NCI-H187 (cell line): ENCODE measurements at places on chromosomes 16 and 17.

- peak; percentile 61 for DNase-seq
Measured at GRCh38 chr16:79770244-79771064, 169.9 kb upstream of the MAF start.

DNA sequence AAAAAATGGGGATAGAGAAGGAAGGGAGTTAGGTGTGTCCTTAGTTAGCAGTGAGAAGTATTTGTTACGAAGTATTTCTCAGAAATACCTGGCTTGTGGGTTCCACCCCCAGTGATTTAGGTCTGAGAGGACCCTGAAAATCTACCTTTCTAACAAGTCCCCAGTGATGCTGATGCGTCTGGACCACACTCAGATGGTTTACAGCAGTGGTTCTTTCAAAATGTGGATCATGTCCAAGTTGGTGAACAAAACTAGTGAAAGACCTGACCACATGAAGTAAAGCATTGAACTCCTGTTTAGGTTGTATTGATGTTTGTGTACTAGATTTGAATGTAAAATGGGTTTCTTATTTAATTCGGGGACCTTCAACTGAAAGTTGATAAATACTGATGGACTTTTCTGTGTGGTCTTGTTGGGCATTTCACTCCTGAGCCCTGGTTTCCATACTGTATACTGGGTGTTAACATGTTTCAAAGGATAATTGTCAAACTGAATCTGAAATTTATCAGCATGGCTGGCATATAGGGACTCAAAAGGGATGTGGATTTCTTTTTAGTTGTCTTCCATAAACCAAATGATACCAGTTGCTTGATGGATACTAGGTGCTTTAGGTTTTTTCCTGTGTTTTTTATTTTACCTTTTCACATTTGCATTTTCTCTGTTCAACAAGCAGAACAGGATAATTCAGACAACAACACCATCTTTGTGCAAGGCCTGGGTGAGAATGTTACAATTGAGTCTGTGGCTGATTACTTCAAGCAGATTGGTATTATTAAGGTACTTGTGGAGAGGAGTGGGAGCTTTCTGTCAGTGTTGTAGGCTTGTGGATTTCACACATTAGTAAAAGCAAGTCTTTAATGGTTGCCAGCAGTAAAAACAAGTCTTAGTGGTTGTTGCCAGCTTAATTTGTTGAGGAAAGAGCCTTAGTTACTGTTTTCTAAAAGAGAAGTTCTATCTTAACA is 8.8 kb downstream of the FUS start:
- no peak for DNase-seq

GRCh38 chr16:87259431-87259830 is 57.8 kb downstream of the C16orf95 start:
- DNase-seq, result no peak

- DNase-seq, result no peak
Measured at GRCh38 chr17:29099527-29099926, 56.6 kb downstream of the PIPOX start.

- no peak for DNase-seq
Measured at GRCh38 chr17:38725066-38725465, 5.1 kb upstream of the CISD3 start.
